ENCODE measurements at places on chromosomes 16 and 17.

DNA sequence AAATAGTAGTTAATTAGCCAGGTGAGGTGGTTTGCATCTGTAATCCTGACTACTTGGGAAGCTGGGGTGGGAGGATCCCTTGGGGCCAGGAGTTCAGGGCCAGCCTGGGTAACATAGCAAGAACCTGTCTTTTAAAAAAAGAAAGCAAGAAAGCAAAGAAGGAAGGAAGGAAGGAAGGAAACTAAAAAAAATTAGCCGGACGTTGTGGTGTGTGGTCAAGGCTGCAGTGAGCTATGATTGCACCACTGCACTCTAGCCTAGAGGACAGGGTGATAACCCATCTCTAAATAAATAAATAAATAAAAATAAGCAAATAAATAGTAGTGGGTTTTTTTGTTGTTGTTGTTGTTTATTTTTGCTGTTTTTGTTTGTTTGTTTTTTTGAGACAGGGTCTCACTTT, 39.3 kb upstream of the MAP2K6 start:
- no peak for DNase-seq

DNA sequence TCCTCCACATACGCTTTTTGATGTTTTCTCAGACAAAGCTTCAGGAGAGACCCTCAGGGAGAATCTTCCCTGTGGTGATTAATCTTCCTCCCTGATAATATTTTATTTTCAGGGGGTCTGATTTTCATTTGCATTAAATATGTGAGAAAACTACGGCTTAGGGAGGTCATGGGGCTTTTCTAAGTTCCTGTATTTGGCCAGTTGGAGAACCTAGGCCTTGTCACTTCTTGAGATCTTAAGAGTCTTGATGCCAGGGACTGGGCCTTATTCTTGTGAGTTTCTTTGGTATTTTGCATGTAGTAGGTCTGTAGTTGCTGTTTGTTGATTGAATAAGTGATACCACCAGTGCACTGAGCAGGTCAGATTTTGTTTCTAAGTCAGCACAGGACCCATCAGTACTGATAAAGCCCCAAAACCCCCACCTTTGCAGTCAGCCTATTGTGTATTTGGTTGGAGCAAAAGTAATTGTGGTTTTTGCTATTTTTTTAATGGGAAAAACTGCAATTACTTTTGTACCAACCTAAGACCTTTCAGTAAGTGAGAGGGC, 130.1 kb downstream of the PRKCA start:
- no peak for DNase-seq

- DNase-seq, result no peak
Measured at GRCh38 chr17:32928586-32929535, 908 bp downstream of the TMEM98 start.

DNA sequence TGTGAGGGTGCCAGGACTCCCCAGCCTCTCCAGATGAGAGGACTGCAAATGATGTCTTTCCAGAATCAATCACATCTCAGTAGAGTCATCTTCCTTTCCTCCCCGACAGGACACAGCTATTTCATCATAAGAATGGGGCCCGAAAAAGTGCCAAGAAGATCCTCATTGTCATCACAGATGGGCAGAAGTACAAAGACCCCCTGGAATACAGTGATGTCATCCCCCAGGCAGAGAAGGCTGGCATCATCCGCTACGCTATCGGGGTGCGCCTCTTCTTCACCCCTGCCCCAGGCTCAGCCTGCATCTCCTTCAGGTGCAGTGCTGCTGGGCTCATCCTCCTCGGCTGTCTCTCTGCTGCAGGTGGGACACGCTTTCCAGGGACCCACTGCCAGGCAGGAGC, 14.3 kb downstream of the ITGAD start:
- DNase-seq, result no peak

GRCh38 chr16:24424364-24424763, 115.0 kb upstream of the RBBP6 start:
- no peak for DNase-seq

- DNase-seq, result no peak
Measured at GRCh38 chr16:83954577-83955016, 1.6 kb downstream of the OSGIN1 start.

GRCh38 chr17:50163843-50164696, 1.7 kb upstream of the SGCA start:
- no peak for DNase-seq

- no peak for DNase-seq
Measured at GRCh38 chr17:41785859-41786226, 668 bp downstream of the JUP start.

DNA sequence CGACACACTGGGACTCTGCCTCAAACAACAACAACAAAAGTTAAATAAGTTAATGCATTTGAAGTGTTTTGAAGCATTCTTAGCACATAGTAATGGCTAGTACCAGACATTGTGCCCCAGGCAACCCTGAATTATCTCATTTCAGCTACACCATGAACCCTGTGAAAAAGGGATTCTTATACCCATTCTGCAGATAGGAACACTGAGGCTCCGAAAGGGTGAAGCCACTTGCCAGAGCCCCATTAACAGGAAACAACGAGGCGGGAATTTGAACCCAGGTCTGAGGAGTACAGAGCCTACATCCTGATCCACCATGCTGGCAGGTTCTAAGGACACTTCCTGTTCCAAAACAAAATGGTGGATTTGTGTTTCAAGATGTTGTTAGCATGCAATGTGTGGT, 9.2 kb downstream of the GPR139 start:
- DNase-seq, result no peak

DNA sequence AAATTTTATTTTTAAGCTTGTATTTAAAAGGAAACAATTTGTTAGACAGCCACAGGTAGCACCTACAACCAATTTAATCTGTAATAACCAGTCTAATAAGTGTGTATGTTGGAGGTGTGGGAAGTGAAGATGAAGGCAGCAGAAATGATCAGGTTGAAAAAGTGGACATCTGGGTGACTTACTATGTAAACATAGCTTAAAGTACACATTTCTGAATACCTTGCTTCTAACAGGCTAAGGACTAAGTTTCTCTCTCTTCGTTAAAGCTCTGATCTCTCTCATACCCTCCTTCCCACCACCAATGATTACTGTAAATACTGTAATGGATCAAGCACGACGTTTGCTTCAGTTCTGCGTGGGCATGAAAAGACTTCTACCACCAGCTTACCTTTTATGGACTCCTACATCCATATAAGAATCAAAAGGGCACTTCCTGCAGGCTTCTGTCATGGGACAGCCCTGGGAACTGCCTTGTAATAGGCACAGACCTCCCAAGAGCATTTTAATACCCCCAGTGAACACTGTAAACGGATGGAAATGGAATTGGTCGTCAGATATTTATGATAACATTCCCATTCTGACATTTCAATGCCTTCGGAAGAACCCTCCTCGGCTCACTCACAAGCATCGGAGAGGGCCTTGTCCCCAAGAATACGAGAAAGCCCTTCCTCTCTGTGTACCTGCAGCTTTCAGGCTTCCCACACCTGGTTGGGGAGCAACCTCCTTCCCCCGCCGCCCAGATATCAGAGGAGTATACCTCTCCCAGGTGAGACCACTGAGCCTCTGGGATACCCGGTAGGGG, 700 bp downstream of the CCDC43 start:
- DNase-seq, result no peak

DNA sequence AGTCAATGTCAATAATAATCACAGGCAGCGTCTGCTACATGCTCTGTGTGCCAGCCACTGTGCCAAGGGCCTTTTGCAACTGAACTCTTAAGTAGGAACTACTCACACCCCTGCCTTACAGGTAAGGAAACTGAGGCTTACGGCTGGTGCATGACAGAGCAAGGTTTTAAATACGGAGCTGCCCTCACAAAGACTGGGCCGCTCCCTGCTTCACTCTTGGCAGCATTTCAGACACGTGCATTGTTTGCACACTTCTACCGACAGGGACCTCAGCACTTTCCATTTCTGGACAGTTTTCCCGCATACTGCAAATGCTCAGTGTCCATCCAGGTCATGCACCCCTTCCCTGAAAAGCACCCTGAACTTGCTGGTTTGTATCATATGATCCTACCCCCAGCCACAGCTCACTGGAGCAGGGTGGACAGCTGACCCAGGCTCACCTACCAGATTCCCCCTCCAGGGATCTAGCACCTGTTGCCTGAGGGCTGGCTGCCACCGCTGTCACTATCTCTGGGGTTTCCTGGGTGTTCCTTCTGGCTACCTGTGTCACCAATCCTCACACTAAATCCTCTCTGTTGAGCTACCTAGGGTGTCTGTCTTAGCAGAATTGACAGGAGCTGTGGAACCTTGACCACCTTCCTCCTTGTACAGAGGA, 142.9 kb downstream of the C16orf78 start:
- no peak for DNase-seq

Data from CD4-positive, alpha-beta T cell treated with Interleukin-12 subunit alpha and Interleukin-12 subunit beta, for 1 hour (primary cell).